Astrocyte (in vitro differentiated cells and primary cell): ENCODE measurements at places on chromosomes 4 and X.

DNA sequence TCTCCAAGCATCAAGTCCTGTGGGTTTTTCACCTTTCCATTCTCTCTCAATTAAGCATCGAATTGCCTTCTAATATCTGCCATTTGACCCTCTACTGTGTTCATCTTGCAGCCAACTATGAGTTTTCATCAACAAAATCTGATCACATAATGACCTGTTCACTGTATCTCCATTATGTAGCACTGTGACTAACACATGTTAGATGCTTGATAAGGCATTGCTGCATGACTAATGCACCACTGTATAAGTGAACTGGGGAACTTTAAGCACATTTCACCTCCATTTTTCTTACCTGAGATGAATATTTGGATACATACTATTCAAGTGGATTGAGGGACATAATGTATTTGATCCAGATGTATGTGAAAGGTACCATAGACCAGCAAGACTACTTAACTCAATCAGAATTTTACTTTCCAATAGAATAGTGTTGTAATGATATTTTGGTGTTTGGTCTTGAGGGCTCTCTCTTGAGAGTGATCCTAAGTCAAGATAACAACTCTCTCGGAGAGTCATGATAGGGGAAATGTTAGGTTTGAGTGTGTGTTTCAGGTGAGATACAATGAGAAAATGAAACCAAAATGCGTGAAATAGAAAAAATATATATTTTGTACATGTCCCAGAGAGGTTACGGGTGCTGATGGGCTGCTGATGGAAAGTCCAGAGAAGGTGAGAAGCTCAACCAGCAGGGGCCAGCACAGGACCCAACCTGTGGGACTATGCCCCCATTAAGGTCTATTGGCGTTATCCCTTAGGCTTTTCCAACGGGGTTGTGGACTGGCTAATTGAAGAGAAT, 60.2 kb upstream of the HS3ST1 start:
- H3K4me3 ChIP-seq, result no peak overlapping the region
- no peaks in the 10 kb centered on the region for H3K36me3 ChIP-seq
- no peaks in the 10 kb centered on the region for H3K4me1 ChIP-seq
- peak; percentile 43 for DNase-seq
- no peaks in the 10 kb centered on the region for H3K27me3 ChIP-seq

- DNase-seq, result no peak
- H3K4me1 ChIP-seq, result no peaks in the 10 kb centered on the region
- no peak overlapping the region for H3K27ac ChIP-seq
- H3K27me3 ChIP-seq, result no peaks in the 10 kb centered on the region
- no peaks in the 10 kb centered on the region for H3K36me3 ChIP-seq
These were observed 16.2 kb upstream of the CA5B start for GRCh38 chrX:15721911-15722310.

GRCh38 chrX:13223868-13224567, 95.8 kb downstream of the ATXN3L start:
- H3K27ac ChIP-seq, result peak overlapping the region; percentile 79
- H3K4me3 ChIP-seq, result no peak overlapping the region
- peak; percentile 92 for DNase-seq
- no peaks in the 10 kb centered on the region for H3K27me3 ChIP-seq

GRCh38 chrX:119374736-119375135, 24.4 kb upstream of the SLC25A43 start:
- H3K27ac ChIP-seq, result no peak overlapping the region
- peaks cover 5% of the 10 kb centered on the region for H3K4me1 ChIP-seq
- H3K36me3 ChIP-seq, result no peaks in the 10 kb centered on the region
- H3K27me3 ChIP-seq, result no peaks in the 10 kb centered on the region

DNA sequence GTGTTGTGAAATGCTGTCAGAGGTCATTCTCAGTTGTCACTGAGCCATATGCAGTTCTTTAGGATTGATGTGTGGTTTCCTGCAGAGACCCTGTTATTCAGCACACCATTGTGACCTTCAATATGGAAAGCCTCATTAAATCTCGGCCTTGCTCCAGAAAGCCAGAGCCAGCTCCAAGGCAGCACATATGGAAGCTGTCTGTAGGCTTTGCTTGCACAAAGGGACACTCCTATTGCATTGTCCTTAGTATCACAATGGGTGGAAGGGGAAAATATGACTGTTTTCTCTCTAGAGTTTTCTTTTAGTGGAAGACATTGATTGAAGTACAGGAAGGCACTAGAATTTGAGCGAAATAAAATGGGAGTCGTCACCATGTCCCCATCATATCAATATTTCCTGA, 179.0 kb downstream of the CEP135 start:
- no peak overlapping the region for H3K4me3 ChIP-seq
- no peaks in the 10 kb centered on the region for H3K36me3 ChIP-seq
- DNase-seq, result peak; percentile 22
- no peaks in the 10 kb centered on the region for H3K27me3 ChIP-seq
- H3K4me1 ChIP-seq, result no peaks in the 10 kb centered on the region

GRCh38 chr4:70932984-70933383, 30.8 kb downstream of the MOB1B start:
- DNase-seq, result no peak
- no peaks in the 10 kb centered on the region for H3K27me3 ChIP-seq
- no peak overlapping the region for H3K27ac ChIP-seq
- peaks cover 1% of the 10 kb centered on the region for H3K4me1 ChIP-seq
- H3K36me3 ChIP-seq, result no peaks in the 10 kb centered on the region

- H3K4me3 ChIP-seq, result no peak overlapping the region
- no peak overlapping the region for H3K27ac ChIP-seq
- no peak for DNase-seq
- no peaks in the 10 kb centered on the region for H3K36me3 ChIP-seq
- no peaks in the 10 kb centered on the region for H3K4me1 ChIP-seq
These were observed 17.7 kb upstream of the LAMP2 start for GRCh38 chrX:120486786-120487185.

DNA sequence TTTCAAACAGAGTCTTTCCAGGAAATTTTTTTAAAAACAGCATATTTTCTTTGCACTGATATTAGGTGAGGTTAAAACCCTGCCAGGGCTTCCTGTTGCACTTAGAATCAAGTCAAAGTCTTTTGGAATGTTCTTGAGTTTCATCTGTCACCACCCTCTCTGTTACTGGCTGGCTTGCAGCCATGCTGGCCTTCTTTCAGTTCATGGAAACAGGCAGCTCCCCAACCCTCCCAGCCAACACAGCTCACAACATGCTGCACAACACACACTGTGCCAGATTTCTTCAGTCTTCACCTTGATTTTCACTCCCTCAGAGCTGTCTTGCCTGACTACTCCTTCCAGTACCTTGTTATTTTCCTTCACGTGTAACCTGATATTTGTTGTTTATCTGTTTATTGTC, 129.5 kb downstream of the KCNIP4 start:
- no peak overlapping the region for H3K27ac ChIP-seq
- H3K4me1 ChIP-seq, result no peaks in the 10 kb centered on the region
- peak; percentile 4 for DNase-seq
- H3K36me3 ChIP-seq, result no peaks in the 10 kb centered on the region

- no peaks in the 10 kb centered on the region for H3K4me1 ChIP-seq
- H3K36me3 ChIP-seq, result no peaks in the 10 kb centered on the region
- H3K27me3 ChIP-seq, result no peaks in the 10 kb centered on the region
- no peak overlapping the region for H3K27ac ChIP-seq
These were observed 106.6 kb upstream of the PCDH18 start for GRCh38 chr4:137638934-137639333.

DNA sequence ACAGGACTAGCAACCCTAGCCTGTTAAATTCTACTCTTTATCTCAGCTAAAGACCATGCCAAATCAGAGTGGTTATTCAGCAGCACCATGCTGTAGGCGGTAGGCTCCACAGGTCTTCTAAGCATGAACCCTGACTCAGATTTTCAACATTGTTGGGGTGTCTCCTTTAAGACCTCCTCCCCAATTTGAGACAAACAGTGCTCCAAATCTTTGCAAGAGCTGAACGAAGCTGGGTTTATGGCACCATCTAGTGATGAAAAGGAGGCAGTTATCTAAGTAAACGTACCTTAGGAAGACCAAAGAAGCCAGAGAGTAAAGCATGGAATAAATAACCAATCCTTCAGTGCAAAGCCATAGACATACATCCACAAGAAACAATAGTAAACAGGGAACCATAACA, 334.5 kb upstream of the SLC7A11 start:
- H3K4me1 ChIP-seq, result no peaks in the 10 kb centered on the region
- no peaks in the 10 kb centered on the region for H3K27me3 ChIP-seq
- no peak overlapping the region for H3K4me3 ChIP-seq
- DNase-seq, result peak; percentile 37

DNA sequence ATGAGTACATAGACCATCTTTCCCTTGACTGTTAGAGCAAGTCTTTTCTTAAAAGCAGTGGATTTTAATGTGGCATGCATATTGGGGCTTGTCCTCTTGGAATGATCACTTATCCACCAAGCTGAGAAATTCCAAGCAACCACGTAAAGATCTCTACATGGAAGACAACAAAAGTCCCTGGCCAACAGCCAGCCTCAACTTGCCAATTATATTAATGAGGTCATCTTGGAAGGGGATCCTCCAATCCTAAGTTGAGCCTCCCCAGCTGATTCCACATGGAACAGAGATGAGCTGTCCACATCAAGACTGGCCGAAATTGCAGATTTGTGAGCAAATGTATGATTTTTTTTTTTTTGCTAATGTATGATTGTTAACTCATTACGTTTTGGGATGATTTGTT, 20.6 kb upstream of the FTHL17 start:
- H3K4me1 ChIP-seq, result no peaks in the 10 kb centered on the region
- H3K36me3 ChIP-seq, result no peaks in the 10 kb centered on the region
- H3K27ac ChIP-seq, result no peak overlapping the region
- H3K4me3 ChIP-seq, result no peak overlapping the region
- H3K27me3 ChIP-seq, result no peaks in the 10 kb centered on the region
- DNase-seq, result no peak

- no peak overlapping the region for H3K27ac ChIP-seq
- no peak overlapping the region for H3K4me3 ChIP-seq
- DNase-seq, result no peak
- H3K4me1 ChIP-seq, result no peaks in the 10 kb centered on the region
- no peaks in the 10 kb centered on the region for H3K36me3 ChIP-seq
These were observed 190.3 kb upstream of the TAPT1 start for GRCh38 chr4:16416601-16417000.

- H3K27ac ChIP-seq, result no peak overlapping the region
- H3K4me1 ChIP-seq, result no peaks in the 10 kb centered on the region
- peak; percentile 14 for DNase-seq
- H3K36me3 ChIP-seq, result no peaks in the 10 kb centered on the region
- H3K27me3 ChIP-seq, result no peaks in the 10 kb centered on the region
These were observed 144.9 kb downstream of the POLA1 start for GRCh38 chrX:24838629-24839028.

GRCh38 chrX:13829983-13830382, 13.1 kb upstream of the GPM6B start:
- H3K27ac ChIP-seq, result no peak overlapping the region
- H3K36me3 ChIP-seq, result no peaks in the 10 kb centered on the region
- no peak overlapping the region for H3K4me3 ChIP-seq
- H3K4me1 ChIP-seq, result no peaks in the 10 kb centered on the region
- no peaks in the 10 kb centered on the region for H3K27me3 ChIP-seq
- DNase-seq, result no peak

DNA sequence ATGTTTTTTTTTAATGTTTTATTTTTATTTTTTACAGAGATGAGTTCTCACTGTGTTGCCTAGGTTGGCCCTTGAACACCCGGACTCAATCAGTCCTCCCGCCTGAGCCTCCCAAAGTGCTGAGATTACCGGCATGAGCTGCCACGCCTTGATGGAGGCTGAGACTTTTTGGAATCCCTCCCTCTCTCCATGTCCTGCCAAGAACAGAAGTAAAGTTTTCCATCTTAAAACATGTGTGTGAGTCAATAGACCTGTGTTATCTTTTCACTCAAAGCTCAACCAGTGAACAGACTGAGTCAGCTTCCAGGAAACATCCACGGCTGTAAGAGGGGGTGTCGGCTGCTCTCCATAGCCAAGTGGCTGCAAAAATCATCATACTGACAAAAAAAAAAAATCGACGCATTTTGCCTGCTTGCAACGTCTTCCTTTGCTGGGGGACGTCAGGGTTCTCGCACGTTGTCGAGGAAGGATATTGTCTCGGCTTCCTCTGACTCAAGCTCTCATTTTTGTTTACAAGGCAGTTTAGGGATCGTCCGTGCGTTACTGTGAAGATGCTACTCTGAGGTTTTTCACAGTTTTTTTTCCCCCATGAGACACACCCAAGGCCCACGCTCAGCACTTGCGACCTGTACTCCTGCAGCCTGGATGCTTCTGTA, 10.0 kb upstream of the ASMTL start:
- peaks cover 11% of the 10 kb centered on the region for H3K27me3 ChIP-seq
- peaks cover 10% of the 10 kb centered on the region for H3K4me1 ChIP-seq
- H3K27ac ChIP-seq, result no peak overlapping the region
- H3K4me3 ChIP-seq, result no peak overlapping the region

GRCh38 chrX:13370713-13371112, 50.9 kb upstream of the ATXN3L start:
- no peak overlapping the region for H3K27ac ChIP-seq
- no peaks in the 10 kb centered on the region for H3K27me3 ChIP-seq
- no peak overlapping the region for H3K4me3 ChIP-seq
- no peaks in the 10 kb centered on the region for H3K36me3 ChIP-seq
- no peak for DNase-seq

DNA sequence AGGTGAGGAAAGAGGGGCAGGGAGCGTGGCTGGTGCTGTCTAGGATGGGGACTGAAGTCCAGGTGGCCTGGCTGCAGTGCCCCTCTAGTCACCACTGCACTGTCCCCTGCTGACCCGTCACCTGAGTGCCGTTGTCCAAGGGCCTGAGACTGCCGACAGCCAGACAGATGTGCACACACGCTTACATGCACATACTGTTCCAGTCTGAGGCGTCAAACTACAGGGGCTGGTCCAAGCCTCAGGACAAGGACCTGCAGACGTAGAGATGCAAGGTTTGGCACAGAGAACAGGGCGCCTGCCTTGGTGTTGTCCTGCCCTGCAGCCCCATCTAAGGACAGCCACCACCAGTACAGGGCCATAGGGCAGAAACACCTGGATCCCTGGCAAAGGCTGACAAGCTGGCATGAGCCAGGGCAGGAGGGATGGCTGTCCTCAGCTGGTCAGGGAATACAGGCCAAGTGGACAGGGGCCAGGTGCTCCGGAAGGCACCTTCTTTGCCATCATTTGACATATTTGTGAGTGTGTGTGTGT, 1.7 kb downstream of the SLC2A9 start:
- H3K36me3 ChIP-seq, result no peaks in the 10 kb centered on the region
- H3K4me3 ChIP-seq, result peak overlapping the region; percentile 50
- H3K27ac ChIP-seq, result peak overlapping the region; percentile 64
- H3K4me1 ChIP-seq, result peaks cover 7% of the 10 kb centered on the region
- DNase-seq, result no peak

DNA sequence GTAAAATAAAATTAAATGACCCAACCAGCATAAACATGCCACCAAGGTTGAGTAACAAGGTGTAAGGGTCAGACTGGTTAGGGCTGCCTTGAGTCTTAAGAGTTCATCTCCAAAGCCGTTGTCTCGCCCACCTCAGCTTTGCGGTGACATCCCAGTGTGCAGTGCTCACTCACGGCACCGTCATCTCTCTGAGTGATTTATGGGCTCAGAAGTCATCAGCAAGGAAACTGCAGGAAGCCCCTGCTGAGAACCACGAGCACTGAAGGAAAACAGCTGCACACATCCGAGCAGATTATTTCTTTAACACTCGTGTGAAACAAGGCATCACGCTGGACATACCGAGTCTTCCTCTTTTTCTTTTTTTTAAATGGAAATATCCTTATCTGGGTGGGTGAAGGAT, 411.1 kb downstream of the TRIML1 start:
- H3K4me3 ChIP-seq, result no peak overlapping the region
- H3K4me1 ChIP-seq, result no peaks in the 10 kb centered on the region
- DNase-seq, result no peak
- no peak overlapping the region for H3K27ac ChIP-seq
